Cortex of kidney (tissue), 1 donor: ENCODE measurements at places on chromosomes 4 and X.

DNA sequence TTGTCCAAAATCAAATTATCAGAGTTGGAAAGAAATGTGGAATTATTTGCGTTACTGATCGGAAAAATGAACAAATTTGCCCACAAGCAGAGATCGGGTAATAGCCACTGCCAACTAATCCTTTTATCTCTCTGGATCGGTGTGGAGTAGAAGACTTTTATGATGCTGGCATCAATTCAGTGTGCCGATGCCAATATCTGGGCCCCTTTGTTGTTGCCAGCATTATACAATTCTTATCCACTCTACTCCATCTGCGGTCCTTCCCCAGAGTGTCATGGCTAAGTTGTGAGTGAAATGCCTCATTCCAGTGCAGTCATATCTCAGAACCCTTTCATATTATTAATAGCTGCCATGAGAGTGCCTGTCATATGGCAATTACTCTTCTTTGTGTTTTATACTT lies 660.2 kb downstream of the ADGRL3 start:
- DNase-seq, result no peak

DNA sequence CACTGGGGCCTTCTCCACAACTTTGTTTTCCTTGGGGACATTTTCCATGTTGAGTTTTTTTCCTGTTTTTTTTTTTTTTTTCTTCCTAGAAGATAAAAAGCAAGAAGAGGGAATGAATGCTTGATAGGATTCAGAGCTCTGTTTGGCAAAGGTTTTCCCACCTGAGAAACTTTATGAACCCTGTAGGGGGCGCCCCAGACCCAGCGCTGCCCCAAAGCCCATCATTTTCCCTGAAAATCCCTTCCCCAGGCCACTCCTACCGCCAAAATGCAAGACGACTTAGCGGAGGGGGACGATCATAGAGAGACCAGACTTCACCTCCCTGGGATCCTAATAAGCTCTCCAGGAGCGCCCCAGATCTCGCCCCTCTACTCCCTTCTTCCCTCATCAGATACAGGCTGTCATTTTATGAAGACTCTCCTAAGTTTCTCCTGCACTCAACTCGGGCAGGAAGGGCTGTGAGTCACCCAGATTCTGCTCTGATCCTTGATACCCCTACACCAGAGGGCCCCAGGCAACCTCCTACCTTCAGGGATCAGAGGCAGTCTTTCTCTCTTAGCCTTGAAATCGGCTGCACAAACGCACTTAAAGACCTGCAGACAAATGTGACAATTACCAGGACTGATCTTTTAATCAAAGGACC lies 1.4 kb downstream of the BEX5 start:
- DNase-seq, result no peak

- no peak for DNase-seq
Measured at GRCh38 chrX:78769946-78770345, 22.4 kb downstream of the LPAR4 start.

DNA sequence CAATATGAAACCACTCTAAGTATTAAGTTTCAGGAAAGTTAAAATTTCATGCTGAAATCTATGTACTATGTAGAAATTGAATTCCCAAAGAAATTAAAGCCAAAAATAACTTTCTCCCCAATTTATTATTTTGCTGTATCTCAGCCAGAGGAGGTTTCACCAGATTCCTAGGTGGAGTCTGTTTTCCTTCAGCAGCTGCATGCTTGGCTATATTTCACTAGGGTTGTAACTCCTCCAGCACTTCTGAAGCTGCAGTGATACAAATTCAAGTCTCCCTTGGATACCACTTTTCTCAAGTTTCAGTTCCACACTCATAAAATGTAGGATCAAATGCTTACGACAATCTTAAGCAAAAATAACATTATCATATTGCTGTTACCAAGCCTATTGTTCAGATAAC lies 41.2 kb upstream of the ZC4H2 start:
- no peak for DNase-seq
